ENCODE measurements at places on chromosomes 2 and 18. TPM values are rescaled to one million over a fixed set of nuclear protein-coding genes. Genes with fewer than 3 reads are reported as not detected.

Gene C2orf78
- total RNA-seq = not detected

Gene SFXN5
- total RNA-seq = 26.4 TPM

GRCh38 chr18:48843162-48843561, 107.6 kb downstream of the SMAD7 start:
- no peaks in the 10 kb centered on the region for H3K36me3 ChIP-seq
- H3K27ac ChIP-seq = no peak overlapping the region
- no peak overlapping the region for H3K4me3 ChIP-seq
- H3K27me3 ChIP-seq = no peaks in the 10 kb centered on the region
- DNase-seq = no peak
- peaks cover 4% of the 10 kb centered on the region for H3K4me1 ChIP-seq

DNA sequence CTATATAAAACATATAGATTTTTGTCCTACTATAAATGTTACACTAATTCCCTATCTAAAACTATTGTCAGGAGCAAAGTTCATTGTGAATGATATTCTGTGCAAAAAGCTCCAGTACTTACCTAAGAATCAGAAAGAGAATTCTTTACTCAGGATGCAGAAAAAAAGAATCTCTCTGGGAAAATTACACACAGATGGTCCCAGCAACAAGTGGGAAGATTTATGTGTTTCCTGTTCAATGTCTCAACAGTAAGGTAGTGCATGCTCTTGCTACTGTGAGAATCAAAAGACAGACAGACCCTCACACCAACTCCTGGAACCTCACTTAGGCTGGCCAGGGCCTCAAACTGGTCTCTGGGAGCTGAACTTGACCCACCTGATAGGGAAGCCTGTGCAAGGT, 11.2 kb upstream of the NAPG start:
- no peaks in the 10 kb centered on the region for H3K36me3 ChIP-seq
- no peaks in the 10 kb centered on the region for H3K27me3 ChIP-seq
- no peak overlapping the region for H3K27ac ChIP-seq
- DNase-seq = no peak

GRCh38 chr2:204824751-204825453, 279.6 kb downstream of the PARD3B start:
- no peak for DNase-seq
- H3K27me3 ChIP-seq = no peaks in the 10 kb centered on the region
- H3K36me3 ChIP-seq = no peaks in the 10 kb centered on the region
- no peaks in the 10 kb centered on the region for H3K4me1 ChIP-seq
